ENCODE measurements at places on chromosomes 7 and 10.

- peak; percentile 70 for DNase-seq
Measured at GRCh38 chr10:29132551-29133111, 156.2 kb upstream of the LYZL1 start.

GRCh38 chr7:113197274-113197673 is 78.9 kb upstream of the SMIM30 start:
- no peak for DNase-seq

- no peak for DNase-seq
Measured at GRCh38 chr7:30744075-30744417, 7.9 kb upstream of the INMT start.

DNA sequence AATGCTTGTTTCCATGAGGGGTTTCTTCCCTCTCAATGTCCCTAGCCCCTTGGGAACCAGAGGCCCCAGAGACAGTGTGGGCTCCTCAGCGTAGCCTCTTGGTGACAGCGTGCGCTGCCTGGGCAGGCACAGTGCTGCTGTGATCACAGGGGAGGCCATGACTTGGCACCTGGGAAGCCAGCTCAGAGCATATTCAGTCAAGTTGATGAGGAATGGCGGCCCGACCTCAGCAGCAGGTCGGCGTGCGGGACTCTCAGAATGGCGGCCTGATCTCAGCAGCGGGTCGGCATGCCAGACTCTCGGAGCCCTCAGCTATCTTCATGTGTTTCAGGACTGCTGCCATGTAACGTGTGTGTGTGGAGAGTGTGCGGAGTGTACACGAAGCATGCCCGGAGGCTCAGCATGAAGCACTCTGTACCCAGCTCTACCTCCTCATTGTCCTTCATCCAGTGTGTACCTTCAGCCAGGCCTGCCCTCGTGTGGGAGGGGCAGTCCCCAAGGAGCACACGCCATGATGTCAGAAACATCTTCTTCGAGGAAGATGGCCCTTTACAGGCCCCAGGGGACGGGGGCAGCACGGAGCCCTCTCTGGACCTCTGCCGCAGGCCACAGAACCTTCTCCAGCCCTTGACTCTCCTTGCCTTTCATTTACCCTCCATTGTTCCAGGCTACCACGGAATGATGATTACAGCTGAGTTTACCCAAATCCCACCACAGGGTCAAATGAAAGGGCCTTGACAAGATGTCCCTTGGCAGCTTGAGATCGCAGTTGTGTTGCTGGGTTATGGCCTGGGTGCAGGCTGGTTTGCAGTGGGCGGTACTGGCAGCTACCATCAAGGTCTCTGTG is 130.4 kb downstream of the SMURF1 start:
- DNase-seq = no peak

- no peak for DNase-seq
Measured at GRCh38 chr7:134446923-134447322, 12.0 kb downstream of the AKR1B1 start.

GRCh38 chr7:6579446-6579845 is 2.2 kb downstream of the ZDHHC4 start:
- DNase-seq = peak; percentile 26

Measured in mesenchymal stem cell (in vitro differentiated cells and primary cell).